ENCODE measurements at places on chromosomes 7 and 10.

- no peak for DNase-seq
Measured at GRCh38 chr10:79007421-79008319, 61.1 kb upstream of the ZMIZ1 start.

- DNase-seq = no peak
Measured at GRCh38 chr10:15745751-15746150, 26.0 kb upstream of the ITGA8 start.

- DNase-seq = no peak
Measured at GRCh38 chr7:90688810-90689209, 92.7 kb downstream of the CDK14 start.

- no peak for DNase-seq
Measured at GRCh38 chr7:117010375-117011133, 57.3 kb downstream of the ST7 start.

GRCh38 chr7:154436560-154436959, 384.4 kb downstream of the DPP6 start:
- no peak for DNase-seq

DNA sequence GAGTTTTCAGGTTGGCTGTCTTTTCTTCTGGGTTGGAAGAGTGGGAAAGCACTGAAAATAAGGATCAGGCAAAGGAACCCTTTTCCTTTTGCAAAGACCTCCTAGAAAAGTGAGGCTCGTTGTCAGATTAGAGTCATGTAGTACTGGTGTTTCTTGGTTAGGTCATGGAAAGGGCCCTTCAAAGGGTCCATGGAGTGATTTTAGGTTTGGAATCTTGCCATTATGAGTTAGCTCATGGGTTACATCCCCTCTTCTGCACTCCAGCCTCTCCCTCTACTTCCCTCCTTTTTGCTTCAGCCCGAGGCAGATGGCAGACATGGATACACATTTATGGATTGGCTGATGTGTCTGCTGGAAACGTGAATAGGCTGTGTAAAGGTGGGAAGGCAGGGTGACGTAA, 47.0 kb downstream of the CREB5 start:
- DNase-seq = no peak

DNA sequence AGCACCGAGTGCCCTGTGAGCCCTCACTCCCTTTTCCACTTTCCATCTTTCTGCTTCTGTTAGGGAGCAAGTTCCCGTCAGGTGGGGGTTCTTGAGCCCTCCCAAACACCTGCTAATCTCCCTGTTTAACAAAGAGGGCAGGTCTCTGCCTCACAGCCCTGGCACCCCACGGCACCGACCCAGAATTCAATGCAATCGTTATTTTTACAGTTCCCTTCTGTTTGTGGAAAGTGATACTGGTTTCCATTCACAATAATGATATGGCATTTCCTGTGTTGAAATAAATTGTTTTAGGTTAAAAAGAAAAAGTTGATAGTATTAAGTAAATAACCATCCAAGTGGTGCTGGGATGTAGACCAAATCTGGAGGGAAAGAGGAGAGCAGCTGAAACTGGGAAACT, 38.8 kb upstream of the SLC29A3 start:
- no peak for DNase-seq

DNA sequence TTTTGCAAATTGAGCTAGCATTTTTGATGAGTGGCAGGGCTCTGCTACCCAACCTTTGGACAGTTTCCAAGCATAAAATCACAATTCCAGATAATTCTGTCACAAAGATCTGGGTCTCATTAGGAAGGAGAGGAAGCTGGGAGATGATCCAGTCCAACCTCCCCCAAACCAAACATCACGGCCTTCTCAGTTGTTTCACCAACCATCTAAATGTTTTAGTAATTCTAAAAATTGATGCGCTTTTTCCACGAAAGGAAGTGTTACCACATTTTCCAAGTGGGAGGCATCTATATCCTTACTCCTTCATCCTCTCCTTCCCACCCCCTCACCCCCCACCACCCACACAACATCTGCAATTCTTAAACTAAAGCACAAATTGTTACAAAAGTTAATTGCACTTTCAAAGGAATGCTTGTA, 108.3 kb downstream of the EGFR start:
- DNase-seq = no peak

DNA sequence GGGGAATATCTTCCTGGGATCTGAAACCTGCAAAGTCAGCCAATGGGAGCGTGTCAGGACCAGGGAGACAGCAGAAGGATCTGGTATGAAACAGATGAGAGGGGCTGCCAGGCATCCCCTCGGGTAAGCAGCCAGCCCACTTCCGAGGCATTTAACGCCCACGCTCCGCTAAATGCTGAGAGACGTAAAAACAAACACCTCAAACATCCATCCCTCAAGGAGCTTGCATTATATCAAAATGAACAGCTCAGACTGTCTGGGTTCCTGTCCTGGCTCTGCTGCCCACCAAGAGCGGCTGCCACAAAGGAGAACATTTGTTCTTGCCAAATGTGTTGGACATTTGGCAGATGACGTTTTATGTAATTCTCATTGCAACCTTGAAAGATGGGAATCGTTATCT, 7.0 kb upstream of the SERPINE1 start:
- DNase-seq = no peak

DNA sequence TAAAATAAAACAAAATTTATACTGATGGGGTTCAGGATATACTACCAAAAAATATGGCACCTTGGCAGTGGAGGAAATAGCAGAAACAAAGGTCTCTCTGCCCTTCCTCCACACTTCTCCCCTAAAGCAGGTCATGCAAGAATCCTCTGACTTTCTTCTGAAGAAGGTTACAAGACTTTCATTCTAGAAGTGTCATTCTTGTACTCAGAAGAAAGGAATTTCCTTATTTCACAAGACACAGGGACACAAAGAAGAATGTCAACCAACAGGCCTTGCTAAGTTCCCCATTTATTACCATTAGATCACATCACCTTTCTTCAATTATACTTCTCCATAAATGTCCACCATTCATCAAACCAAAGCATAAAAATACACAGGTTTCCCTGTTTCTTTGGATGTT, 470.2 kb downstream of the PAXIP1 start:
- no peak for DNase-seq

GRCh38 chr10:26697163-26697921, at the start of gene PDSS1:
Gene PDSS1 (plus strand): TSS chr10:26697701. CDS start chr10:26697712, 11 bp downstream.
- DNase-seq = peak; percentile 72

GRCh38 chr7:149071641-149072437, 18.7 kb downstream of the ZNF786 start:
- DNase-seq = no peak

GRCh38 chr10:44004913-44005787, 356.5 kb upstream of the ZNF32 start:
- no peak for DNase-seq

DNA sequence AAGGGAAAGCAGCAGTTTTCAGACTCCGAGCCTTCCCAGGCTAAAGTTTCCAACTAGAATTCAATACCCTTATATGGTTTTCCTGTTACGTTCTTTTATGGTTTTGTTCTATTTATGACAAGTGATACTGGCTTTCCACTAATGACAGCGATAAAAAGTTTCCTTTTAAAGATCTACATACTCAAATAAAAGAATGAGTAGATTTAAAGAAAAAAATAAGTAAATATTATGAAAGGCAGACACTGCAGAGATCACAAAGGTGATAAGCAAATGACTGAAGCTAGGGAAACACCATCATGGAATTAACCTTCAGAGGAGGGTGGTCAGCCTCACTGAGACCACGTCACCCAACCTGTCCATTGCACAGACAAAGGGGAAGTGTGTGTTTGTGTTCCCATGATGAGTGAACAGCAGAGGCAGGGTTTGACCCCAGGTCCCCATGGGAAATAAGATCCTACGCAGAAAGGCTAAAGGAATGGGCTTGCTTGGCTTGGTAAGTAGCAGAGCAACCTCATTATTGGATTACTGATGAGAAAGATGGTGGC, 4.0 kb downstream of the VSIR start:
- DNase-seq = no peak

DNA sequence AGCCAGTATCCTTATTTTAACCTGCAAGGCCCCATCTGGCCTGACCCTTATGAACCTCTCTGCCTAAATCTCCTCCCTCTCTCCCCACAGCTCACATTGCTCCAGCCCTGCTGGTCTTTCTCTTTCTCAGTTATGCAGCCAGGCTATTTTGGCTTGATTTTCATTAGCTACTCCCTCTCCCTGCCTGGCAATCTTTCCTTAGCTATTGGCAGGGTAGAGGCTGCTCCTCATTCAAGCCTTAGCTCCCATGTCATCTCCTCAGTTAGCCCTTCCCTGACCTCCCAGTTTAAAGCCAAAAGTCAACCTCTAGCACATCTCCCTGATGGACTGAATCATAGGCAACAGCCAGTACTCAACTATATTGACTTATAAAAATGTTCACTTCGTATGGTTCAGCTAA, 214.4 kb upstream of the CELF2 start:
- no peak for DNase-seq

DNA sequence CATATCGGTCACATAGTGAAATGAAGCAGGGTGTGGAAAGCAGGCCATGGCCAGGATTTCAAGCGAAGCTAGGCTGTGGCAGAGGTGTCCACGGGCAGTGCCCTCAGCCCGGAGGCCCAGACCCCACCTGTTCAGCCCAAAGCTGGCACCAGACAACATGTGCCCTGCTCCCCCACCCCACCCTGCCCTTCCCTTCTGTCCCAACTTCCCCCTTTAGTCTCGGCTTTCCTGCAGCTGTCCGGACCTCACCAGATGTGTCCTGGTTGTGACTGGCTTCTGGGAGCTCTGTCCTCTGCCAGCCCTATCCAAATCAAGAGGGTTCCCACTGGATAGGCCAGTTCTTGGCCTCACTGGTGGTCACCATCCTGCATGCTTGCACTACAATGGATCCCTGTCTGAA, 37.3 kb downstream of the ADAM12 start:
- no peak for DNase-seq

DNA sequence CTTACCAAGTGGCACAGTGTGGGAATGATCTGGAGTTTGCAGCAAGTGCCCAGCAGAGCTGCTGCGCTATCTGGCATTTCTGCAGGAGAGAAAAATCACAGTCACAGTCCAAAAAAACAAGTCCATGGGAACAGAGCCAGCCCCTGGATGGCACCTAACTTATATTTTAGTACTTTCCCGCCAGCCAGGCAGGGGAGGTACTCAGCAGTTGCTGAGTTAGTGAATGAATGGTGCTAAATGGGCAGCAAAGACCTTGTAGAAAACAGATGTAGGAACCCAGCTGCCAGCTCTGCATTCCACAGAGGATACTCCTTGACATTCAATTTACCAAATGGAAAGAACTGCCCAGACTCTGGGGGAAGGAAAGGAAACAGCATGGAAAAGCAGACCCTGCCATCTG, 54.5 kb downstream of the GSDME start:
- DNase-seq = no peak

GRCh38 chr7:131940621-131941165, 384.3 kb upstream of the PODXL start:
- DNase-seq = no peak

- DNase-seq = peak; percentile 54
Measured at GRCh38 chr7:20172736-20173334, 44.3 kb downstream of the MACC1 start.

- DNase-seq = no peak
Measured at GRCh38 chr7:129829737-129830631, 122.8 kb downstream of the UBE2H start.

DNA sequence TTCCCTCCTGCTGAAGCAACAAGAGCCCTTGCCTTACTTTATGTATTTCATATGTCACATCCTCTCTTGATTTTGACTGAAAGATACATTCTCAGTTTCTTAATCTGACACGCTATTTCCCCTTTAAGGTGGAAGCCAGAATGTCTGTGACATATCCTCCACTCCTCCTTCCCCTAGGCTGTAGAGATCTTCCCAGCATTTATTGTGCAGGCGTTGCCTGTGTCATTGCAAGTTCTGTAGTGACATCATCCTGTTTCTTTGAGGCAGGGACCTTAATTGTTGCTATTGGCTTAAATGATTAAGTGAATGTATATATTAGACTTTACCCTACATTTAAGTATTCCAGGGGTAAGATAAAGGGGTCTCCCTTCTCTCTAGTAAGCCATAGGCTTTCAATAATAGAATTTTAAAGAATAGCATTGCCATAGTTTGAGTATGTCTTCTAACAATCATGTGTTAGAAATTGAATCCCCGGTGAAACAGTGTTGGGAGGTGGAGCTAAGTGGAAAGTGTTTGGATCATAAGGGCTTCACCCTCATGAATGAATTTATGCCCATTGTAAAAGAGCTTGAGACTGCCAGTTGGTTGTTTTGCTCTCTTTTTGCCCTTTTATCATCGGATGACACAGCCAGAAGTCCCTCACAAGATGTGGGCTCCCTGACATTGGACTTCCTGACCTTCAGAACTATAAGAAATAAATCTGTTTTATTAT, 189.5 kb upstream of the CDC14C start:
- no peak for DNase-seq

DNA sequence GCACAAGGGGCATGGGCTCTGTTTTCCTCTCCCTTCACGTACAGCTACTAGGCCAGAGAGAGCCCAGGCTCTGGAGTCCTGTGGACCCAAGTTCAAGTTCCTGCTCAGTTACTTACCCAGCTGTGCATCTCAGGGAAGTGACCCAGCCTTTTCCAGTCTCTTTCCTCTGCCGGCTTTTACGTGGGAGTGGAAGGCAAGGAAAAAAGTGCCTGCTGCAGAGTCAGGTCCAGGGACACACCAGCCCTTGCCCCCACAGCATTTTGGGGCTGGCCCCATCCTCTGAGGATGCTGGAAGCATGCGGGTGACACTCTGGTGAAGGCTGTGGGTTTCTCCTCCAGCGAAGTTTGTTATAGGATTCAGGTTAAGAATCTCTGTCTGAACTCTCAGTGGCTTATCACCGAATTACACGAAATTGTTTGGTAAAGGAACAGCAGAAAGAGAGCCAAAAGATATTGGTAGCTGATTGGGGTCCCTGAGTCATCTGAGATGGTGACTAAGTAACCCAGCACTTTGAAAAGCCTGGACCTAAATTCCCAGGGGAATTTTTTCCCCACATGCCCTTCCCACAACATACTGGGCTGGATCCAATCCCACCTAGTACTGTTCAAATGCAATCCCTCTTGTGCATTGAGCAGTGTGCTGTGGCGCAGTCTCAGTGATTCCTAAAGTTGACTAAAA, 424.3 kb downstream of the RPS24 start:
- DNase-seq = peak; percentile 61

GRCh38 chr10:127332631-127333030, 136.2 kb upstream of the INSYN2A start:
- DNase-seq = no peak

DNA sequence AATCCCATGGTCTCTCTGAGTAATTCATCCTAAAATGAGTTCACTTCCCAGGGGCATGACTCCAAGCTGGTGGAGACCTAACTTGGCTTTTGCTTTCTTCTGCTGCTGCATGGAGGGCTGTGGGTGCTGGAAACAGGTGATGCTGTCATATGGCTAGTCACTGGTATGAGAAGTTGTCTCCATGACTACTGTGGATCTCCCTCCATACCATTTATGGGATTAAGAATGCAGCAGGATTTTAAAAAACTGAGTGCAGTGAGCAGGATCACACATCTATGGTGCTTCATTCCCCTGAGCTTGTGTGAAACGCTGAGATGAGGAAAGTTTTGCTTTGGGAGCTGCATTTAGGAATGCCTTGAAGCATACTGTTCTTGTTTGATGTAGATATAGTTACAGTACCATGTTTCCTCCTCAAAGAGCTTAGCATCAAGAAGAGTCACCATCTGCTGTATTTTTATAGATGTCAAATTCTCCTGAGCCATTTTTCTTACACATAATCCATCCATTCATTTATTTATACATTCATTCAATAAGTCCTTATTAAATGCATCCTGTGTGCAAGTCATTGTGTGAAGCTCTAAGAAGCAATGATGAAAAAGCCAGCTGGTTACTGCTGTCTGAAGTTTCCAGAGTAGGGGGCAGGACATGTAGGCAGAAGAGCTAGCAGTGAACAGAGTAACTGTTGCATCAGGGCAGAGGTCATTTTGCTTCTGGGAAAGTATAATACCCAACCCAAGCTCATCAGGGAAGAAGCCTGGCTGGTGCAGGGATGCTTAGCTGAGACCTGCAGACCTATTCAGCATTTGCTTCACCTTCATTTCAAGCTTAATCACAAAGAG, 534.8 kb downstream of the AUTS2 start:
- DNase-seq = no peak
